ENCODE measurements at places on chromosomes 1 and 21.

DNA sequence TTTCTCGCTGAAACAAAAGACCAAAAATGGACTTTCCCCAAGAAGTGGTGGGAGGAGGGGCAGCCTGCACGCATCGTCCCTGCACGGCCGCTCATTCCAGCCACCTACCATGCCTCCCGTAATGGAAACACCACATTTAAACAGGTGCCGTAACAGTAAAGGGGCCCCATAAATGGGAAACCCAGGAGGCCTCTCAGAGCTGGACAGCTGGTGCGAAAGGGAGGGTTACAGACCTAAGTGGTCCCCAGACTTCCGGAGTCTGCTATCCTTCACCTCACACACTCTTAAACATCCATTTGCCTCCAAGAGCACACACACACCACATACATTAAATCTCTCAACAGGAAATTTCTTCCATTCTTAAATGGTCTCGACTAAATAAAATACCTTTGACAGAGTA, 120.7 kb upstream of the SOD1 start:
- peak; percentile 68 for DNase-seq

DNA sequence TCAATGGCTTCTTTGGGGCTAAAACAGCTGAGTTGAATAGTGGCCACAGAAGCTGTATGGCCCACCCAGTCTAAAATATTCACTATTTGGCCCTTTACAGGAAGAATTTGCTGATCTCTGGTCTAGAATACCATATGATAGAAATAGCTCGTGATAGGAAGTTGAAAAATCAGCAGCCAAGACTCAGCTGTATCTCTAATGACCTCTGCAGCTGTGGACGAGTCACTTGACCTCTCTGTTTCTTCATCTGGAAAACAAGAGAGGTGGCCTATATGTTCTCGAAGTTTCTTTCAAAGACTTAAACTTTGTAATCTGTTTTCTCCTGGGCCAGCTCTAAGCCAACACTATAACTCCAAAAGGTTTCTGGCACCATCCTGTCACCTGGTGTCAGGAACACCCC, 129.2 kb downstream of the ZBTB18 start:
- DNase-seq: no peak

GRCh38 chr1:76857138-76857537, 10.1 kb upstream of the ST6GALNAC5 start:
- DNase-seq: no peak

DNA sequence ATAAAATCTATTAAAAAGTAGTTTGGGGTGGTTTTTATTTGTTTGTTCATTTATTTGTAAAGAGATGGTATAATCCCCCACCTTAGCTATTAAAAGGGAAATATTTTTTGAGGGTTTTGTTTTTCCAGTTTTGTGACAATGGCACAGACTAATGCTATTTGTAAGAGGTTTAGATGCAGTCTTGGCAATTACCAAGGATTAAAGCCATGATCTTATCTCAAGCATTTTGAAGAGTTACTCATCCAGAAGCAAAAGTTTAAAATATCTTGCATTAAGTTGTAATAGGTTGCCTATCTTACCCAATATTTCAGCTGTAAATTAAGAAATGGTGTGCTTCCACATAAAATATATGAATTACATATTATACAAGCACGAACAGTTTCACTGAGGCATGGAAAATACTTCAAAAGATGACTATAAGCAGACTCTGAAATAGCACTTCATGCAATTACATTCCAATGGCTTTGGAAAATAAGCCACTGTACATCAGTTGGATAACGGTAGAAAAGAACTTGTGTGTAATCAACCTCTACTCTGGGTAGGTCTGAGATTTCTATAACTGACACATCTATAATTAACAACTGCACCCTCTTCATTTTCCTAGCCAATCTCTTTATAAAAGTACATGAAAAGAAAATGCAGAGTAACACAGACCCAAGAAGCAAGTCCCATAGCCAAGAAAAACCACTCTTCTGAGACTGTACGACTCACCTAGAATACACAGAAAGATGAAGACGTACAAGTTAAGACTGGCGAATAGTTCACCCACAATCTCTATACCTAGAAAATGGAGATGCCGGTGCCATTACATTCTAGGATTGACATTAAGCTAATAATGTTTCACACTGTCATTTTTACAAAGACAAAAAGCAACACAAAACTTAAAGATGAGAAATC, 95.2 kb downstream of the PTPN14 start:
- no peak for DNase-seq

DNA sequence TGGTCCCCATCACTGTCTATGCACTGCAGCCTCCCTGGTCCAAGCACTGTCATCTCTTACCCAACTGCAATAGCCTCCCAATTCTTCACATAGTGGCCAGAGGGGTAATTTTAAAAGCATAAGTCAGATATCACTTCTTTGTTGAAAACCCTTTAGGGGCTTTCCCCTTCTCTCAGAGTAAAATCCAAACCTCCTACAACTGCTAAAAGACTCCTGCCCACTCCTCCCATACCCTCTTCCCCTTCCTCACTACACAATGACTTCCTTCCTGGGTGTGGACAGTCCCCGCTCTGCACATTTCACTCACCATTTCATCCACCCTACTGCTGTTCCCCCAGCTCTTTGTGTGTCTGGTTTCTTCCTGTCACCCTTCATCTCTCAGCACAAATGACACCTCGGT, 8.3 kb downstream of the MCOLN2 start:
- DNase-seq: no peak

DNA sequence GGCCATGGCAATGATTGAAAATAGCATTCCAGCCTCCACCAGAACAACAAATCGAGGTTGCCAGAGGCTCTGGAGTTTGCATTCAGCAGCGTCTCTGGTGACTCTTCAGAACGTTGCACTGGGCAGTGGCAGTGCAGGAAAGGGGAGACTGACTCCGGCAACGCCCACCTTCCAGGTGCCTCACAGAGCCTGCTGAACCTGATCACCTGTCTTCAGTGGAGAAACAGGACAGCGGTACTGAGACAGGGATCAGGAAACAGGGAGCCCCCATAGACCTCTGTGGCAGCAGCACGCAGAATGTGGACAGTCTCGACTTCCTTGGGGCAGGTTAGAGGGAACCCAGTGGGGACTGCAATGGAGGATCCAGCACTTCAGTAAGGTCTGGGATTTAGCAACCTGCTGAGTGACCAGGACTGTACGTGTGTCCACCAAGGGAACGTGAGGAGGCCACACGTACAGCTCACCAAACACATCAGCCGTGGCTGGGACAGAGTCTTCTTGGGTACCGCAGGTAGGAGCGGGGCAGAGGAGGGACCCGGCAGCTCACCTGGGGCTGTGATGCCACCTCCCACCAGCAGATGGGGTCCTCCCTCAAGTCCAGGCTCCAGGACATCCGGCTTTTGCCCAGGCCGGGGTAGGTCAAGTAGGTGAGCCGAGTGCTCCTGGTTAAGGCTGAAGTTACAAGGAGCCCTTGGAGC, 128.6 kb downstream of the PRDM2 start:
- DNase-seq: peak; percentile 55

GRCh38 chr1:248611883-248612414, 14.4 kb upstream of the OR2T10 start:
- DNase-seq: no peak

GRCh38 chr1:36323636-36324352, at the start of gene EVA1B:
TSS of gene EVA1B (minus strand) at chr1:36323645. CDS start at chr1:36323037, 608 bp downstream.
- DNase-seq: peak; percentile 81

DNA sequence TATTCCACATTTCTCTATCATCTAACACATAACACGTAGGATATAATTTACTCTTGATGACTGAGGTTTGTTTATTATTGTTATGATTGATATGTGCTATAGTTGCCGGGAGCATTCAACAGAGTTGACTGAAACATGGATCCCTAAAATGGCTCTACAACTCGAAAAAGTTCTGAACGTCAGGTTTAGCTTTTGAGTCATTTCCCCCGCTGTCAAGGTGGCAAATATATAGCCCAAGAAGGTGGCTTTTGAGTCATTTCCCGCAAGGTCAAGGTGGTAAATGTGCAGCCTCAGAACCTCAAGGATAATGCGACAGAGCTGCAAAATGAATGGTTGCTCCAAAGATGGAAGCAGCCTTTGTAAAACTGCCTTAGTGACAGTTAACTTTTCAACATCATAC, 104.0 kb downstream of the NIBAN1 start:
- no peak for DNase-seq

DNA sequence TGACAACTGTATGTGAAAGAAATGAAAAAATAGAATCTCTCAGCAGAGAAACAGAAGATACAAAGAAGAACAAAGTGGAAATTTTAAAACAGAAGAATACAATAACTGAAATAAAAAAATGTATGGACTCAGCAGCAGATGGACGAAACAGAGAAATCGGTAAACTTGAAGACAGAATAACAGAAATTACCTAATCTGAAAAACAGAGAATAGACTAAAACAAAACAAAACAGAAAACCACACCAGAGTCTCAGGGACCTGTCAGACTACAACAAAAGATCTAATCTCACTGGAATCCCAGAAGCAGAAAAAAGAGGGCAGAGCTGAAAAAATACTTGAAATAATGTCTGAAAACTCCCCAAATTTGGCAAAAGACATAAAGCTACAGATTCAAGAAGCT, 83.0 kb downstream of the ZSWIM5 start:
- DNase-seq: no peak

All from NCI-H510A (cell line).